Ecto neural progenitor cell (in vitro differentiated cells): ENCODE measurements at places on chromosomes 3 and 15.

DNA sequence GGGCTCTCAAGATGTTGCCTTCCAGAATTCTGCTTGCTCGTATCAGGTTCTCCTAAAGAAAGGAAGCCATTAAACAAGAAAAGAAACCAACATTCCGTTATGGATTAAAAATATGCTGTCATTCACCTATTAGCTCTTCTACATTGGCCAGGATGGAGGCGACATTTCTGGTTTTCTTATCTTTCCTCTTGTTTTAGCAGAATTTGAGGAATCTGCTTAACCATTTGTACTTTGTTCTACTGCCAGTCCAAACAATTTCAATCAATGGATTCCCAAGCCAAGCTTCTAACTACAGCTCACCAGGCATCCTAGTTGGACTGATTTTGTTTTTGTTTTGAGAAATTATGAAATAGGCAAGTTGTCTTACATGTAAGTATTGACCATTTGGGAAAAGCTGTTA lies 164.6 kb upstream of the TSC22D2 start:
- DNase-seq, result no peak

GRCh38 chr15:36218991-36219390 lies 360.4 kb upstream of the CDIN1 start:
- DNase-seq, result no peak

DNA sequence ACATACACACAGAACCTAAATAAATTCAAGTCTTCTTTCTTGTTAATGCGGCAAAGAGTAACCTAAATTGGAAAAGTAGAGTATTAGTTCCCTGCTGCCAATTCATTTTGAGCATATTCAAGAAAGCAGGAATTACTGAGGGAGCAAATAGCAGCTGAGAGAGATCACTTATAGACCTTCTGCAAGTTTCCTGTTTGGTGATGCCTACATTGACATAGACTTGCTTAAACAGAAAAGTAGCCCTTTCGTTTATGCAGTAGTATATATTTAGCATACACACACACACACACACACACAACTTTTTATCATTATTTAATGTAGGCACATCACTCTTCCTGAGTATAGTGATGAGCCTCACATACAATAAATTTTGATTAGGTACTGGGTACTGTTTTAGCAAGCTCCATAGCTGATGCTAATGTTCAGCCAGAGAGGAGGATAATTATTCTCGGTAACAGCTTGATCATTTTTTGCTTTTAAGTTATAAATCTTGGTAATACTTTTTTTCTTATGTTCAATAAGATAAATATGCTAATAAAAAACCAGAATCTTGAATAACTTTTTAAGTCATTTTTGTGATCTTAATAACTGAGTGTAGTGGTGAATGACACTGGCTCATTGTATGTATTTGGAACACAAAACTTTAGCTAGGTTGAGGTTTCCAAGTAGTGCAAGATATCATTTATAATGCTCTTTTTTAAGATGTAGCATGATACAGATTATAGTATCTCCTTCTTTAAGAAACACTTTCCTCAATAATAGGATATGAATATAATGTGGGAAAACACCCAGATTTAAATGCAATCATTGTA lies 174.7 kb downstream of the MBNL1 start:
- DNase-seq, result no peak

GRCh38 chr3:74426571-74426970 lies 187.9 kb downstream of the CNTN3 start:
- DNase-seq, result no peak

GRCh38 chr3:39005295-39005694 lies 46.4 kb downstream of the SCN11A start:
- DNase-seq, result no peak

DNA sequence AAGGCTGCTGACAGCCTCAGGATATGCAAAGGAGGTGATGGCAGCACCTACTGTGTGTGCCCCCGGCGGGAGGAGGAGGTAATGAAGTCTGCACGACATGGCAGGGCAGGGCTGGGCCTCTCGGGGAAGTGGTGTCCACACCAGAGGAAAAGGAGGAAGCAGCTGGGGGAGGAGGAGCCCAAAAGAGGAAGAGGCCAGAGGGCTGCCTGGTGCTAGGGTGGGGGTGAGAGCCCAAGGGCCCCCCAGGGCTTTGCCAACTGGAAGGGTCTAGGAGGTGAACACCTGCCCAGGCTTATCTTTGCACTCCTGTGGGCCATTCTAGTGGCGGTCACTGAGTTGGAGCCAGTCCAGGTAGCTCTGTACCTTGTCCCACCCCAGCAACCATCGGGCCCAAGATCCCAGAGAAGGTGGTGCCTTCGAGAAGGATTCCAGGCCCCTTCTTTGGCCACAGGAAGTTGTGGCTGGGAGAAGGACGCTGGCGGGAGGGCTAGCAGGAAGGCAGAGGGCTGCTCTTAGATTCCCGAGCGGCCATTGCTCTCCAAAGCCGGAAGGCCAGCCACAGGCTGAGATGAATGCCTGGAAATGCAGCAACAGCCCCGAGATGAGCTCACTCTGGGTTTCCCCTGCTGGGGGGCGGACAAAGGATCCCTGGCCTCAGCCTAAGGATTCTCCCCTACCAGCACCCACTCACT lies 7.0 kb downstream of the GNAI2 start:
- DNase-seq, result peak; percentile 52

GRCh38 chr3:112321867-112322652 lies 10.9 kb upstream of the CD200 start:
- DNase-seq, result peak; percentile 58

- peak; percentile 72 for DNase-seq
These were observed 141.9 kb upstream of the SMAD3 start for GRCh38 chr15:66923438-66923881.

DNA sequence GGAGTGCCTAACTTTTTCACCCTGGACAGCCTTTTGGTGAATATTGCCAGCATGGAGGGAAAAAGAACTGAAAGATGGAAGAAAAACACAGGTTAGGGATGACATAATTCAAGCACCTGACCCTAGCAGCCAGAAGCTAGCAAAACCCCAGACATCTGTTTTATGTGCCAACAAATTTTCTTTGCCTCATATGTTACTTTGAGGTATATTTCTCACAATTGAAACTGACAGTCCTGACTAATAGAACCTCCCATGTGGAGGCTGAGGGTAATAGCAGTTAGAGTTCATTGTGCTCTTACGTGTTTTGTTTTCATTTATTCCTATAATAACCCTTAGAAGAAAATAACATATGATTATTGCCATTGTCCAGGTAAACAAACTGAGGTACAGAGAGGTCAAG lies 71.5 kb upstream of the SLC25A26 start:
- no peak for DNase-seq

- DNase-seq, result no peak
These were observed 4.6 kb downstream of the PLIN1 start for GRCh38 chr15:89674526-89674925.

- DNase-seq, result no peak
These were observed 39.2 kb downstream of the AADACL2 start for GRCh38 chr3:151772825-151773480.

DNA sequence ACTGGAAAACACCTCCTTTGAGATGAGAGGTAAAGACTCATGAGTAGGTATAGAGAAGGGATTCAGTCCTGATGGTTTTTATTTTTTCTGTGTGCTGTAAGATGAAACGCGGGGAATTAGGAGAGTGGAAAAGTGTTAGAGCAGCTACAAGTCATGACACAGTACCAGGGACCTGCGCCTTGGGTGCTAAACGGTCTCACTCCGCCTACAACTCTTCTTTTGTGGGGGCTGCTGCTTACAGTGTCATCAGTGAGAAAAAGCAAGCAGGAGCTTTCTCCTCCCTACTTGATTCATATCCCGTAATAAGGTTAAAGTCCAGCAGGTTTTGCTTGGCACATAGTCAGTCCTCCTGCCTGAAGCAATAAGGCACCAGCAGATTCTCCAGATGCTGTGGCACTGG lies 39.1 kb downstream of the RASGRP1 start:
- no peak for DNase-seq

DNA sequence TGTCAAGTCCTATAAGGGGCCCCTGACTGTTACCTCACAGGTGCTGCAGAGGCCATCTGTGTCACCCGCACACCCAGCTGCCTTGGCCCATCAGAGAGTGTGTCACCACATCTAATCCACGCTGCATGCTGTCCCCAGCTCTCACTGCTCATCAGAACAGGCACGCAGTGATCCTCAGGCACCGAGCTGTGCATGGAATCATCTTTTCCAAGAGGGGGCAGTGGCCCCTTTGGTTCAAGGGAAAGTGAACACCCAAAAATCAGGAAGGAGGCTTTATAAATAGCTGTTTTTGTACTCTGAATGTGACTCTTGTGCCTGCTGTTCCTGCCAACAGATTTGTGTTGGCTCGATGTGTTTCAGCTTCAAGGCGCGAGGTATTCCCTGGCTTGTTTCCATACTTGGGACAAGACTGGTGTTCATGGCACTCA lies 110.3 kb upstream of the ETV5 start:
- no peak for DNase-seq

- no peak for DNase-seq
These were observed 5.9 kb downstream of the ADPRH start for GRCh38 chr3:119585208-119585607.

DNA sequence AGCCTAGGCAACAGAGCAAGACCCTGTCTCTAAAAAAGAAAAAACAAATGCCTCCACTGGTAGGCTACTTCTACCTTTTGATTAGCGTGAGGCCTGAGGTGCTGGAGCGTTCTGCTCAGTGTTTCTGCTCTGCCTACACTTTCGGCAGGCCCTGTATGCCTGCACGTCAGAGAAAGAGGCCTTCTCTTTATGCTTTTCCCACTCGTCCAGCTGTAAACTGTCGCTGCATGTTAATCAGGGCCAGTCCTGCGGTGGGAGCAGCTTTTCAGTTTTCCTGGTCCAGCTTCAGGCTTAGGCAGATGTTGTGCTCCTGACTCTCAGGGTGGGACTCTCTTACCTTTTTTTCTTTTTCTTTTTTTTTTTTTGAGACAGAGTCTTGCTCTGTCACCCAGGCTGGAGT lies 25.3 kb downstream of the CSPG5 start:
- no peak for DNase-seq

GRCh38 chr3:3734881-3735280 lies 64.3 kb upstream of the LRRN1 start:
- no peak for DNase-seq

- no peak for DNase-seq
These were observed 15.4 kb downstream of the LRIG1 start for GRCh38 chr3:66485291-66485968.

DNA sequence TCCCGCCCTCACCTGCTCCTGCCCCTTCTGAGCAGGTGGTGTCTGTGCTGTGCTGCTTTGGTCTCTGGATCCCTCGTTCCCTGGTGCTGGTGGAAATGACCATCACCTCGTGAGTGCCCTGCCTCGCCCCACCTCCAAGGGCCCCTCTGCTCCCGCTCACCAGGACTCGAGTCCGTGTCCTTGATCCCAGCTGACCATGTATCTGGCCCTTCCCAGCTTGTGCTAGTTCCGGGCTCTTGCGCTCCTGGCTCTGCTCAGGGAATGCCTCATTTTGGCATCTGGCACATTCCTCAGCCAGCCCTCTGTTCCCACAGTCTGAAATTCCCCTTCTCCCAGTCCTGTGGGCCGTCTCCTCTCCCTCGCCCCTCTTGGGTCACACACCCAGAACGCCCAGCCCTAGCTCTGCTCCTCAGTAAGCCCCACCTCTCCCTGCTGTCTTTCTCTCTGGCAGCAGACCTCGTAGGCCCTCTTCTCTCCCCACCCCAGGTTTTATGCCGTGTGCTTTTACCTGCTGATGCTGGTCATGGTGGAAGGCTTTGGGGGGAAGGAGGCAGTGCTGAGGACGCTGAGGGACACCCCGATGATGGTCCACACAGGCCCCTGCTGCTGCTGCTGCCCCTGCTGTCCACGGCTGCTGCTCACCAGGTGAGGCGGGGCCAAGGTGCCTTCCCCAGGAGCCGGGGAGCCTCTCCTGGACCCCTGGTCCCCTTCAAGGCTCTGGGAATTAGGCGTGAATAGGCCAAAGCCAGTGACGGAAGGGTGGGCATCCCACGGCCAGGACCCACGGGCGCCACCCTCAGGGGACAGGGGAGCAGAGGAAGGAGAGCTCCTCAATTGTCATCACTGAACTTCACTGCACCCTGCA lies 11.5 kb downstream of the SLC51A start:
- DNase-seq, result no peak

DNA sequence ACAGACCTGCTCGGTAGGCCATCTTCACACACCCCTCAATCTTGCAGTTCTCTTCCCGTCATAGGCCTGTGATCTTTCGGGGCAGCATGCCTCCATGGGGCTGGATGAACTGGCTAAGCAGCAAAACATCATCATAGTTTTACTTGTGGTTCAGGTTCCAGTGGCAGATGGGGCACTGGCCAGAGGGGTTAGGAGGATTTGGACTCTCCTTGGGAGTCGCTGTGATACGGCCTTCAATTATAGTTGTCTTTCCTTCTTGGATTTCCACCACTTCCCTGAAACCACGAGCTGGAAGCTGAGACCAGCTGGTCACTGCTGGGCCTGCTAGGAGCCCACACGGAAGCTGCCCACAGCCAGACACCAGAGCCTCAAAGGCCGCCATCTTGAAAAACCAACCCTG lies 15.7 kb downstream of the ZNF589 start:
- DNase-seq, result no peak

GRCh38 chr3:117628823-117629291 lies 919.3 kb downstream of the TUSC7 start:
- DNase-seq, result no peak

GRCh38 chr15:95620934-95621579 lies 709.4 kb upstream of the NR2F2 start:
- no peak for DNase-seq

DNA sequence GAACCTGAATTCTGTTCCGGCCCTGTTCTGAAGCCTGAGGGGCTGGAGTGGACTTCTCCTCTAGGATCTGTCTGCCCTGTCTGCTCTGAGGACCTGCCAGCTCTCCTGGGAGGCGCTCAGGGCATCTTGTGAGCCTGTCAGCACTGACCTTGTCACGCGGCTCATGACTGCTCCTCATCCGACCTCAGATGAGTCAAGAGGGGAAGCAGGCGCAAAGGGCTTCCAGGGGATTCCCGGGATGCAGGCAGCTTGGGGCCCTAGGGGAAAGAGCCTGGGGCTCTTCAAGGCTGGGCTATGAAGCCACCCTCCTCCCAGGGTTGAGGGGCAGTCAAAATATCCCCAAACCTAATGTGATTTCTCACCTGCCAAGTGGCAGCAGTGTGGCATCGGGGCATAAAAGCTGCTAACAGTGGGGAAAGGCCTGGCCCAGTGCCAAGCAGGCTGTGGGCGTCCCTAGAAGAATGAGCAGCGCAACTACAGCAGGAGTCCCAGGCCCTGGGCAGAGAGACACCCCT lies 27.6 kb upstream of the ANKDD1A start:
- DNase-seq, result no peak

GRCh38 chr15:68691705-68692104 lies 112.9 kb downstream of the CORO2B start:
- DNase-seq, result no peak
